ENCODE measurements at places on chromosomes 4 and X. TPM values are rescaled to one million over a fixed set of nuclear protein-coding genes. Genes with fewer than 3 reads are reported as not detected.

The BMPR1B gene
- total RNA-seq, result 0.14 TPM

The GABRB1 gene
- not detected for total RNA-seq

The PARM1 gene
- not detected for total RNA-seq

The MAGEC1 gene
- total RNA-seq, result not detected

The DUX4 gene
- total RNA-seq, result not detected

The ZFP42 gene
- total RNA-seq, result not detected

The CXCL8 gene
- 501 TPM for total RNA-seq

The UNC5C gene
- total RNA-seq, result not detected

- H3K27me3 ChIP-seq, result no peaks in the 10 kb centered on the region
- DNase-seq, result no peak
- H3K4me3 ChIP-seq, result no peak overlapping the region
- no peaks in the 10 kb centered on the region for H3K36me3 ChIP-seq
- H3K4me1 ChIP-seq, result no peaks in the 10 kb centered on the region
Measured at GRCh38 chr4:133972586-133972985, 229.0 kb downstream of the PABPC4L start.

DNA sequence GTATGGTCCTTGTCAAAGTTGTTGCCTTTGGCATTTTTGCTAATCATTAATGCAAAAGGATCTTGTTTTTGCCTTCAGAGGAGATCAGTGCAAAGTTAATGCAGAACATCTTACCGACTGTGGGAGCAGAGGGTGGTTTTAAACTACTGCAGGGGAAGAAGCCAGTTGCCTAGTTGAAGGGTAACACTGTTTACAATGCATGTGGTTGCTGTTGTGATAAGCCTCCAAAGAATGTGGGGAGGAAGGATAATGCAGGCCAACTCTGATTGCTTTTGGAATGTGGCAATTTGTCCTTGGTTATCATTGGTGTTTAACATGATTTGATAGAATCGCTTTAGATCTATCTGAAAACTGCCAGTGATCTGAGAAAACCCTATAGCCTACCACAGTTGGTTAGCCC lies 204.3 kb upstream of the TLL1 start:
- H3K36me3 ChIP-seq, result no peaks in the 10 kb centered on the region
- no peak for DNase-seq
- no peak overlapping the region for H3K4me3 ChIP-seq

GRCh38 chrX:45774961-45775360 lies 574.3 kb upstream of the DIPK2B start:
- no peaks in the 10 kb centered on the region for H3K27me3 ChIP-seq
- no peaks in the 10 kb centered on the region for H3K36me3 ChIP-seq
- H3K27ac ChIP-seq, result no peak overlapping the region
- no peak for DNase-seq
- H3K4me1 ChIP-seq, result peaks cover 7% of the 10 kb centered on the region

- H3K27ac ChIP-seq, result no peak overlapping the region
- no peaks in the 10 kb centered on the region for H3K4me1 ChIP-seq
- H3K27me3 ChIP-seq, result no peaks in the 10 kb centered on the region
- no peaks in the 10 kb centered on the region for H3K36me3 ChIP-seq
Measured at GRCh38 chr4:38873290-38873944, 5.8 kb downstream of the FAM114A1 start.

DNA sequence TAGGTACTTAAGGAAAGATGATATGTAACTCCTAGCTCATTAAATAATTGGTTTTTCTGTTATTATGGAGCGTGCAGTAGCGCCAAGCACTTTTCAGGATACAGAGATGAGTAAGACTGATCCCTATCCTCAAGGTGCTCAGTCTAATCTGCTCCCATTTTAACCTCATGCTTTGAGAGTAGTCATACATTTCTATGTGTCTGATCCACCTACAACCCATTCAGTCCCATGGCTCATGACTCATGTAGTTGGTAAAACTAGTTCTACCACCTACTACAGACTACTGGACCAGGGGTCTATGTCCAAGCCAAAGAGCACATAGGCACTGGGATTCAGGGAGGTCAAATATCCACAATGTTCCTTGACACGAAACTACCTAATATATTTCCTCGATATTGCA lies 60.8 kb downstream of the TMEM154 start:
- no peak overlapping the region for H3K4me3 ChIP-seq
- DNase-seq, result no peak
- no peaks in the 10 kb centered on the region for H3K4me1 ChIP-seq
- no peaks in the 10 kb centered on the region for H3K36me3 ChIP-seq
- no peak overlapping the region for H3K27ac ChIP-seq

GRCh38 chr4:109764376-109764775 lies 34.5 kb upstream of the PLA2G12A start:
- H3K4me3 ChIP-seq, result no peak overlapping the region
- no peak overlapping the region for H3K27ac ChIP-seq
- no peaks in the 10 kb centered on the region for H3K27me3 ChIP-seq
- H3K4me1 ChIP-seq, result no peaks in the 10 kb centered on the region
- DNase-seq, result no peak

- H3K4me1 ChIP-seq, result no peaks in the 10 kb centered on the region
- H3K4me3 ChIP-seq, result no peak overlapping the region
- no peak for DNase-seq
- H3K27me3 ChIP-seq, result no peaks in the 10 kb centered on the region
- no peaks in the 10 kb centered on the region for H3K36me3 ChIP-seq
- no peak overlapping the region for H3K27ac ChIP-seq
Measured at GRCh38 chr4:55510685-55511084, 36.0 kb downstream of the CLOCK start.

- no peaks in the 10 kb centered on the region for H3K36me3 ChIP-seq
- H3K27ac ChIP-seq, result no peak overlapping the region
- H3K4me1 ChIP-seq, result no peaks in the 10 kb centered on the region
- no peak overlapping the region for H3K4me3 ChIP-seq
Measured at GRCh38 chr4:37561803-37562207, 124.4 kb downstream of the RELL1 start.

DNA sequence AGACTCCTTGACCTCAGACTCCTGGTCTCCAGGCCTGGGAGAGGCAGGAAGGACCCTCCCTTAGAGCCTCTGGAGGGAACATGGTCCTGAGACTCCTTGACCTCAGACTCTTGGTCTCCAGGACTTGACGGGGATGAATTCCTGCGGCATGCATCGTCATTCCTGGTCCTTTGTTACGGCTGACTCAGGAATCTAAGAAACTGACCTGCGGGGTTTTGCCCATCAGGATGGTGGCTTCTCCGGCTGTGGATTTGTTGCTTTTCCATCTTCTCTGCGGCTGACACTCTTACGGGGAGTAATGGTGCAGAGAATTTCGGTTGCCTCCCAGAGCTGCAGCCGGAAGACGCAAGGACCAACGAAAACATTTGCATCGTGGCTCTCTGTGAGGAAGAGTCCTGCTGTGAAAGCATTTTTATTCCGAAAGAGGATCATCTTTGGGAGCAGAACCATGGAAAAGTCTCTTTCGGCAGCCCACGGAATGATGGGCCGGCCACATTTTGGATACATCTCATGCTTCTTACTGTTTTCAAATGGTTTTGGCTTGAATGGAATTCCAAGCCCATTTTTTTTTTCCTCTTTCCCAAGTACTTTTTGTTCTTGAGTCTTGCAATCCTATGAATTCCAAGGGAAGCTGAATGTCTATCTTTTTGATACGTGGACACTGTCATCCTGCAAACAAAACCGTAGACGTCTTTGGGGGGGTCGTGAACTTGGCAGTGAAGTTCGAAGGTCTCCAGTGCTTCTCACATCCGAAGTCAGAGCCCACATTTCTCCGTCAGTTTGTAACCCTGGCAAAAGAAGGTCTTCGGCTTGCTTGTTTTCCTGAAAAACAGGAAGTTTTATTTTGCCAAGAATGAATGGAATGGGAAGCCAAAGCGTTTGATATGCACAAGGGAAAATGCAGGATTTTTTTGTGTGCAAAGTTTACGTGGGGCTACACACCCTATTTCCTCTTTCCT lies 36.5 kb downstream of the SHOX start:
- H3K27ac ChIP-seq, result no peak overlapping the region
- no peaks in the 10 kb centered on the region for H3K36me3 ChIP-seq
- H3K27me3 ChIP-seq, result no peaks in the 10 kb centered on the region
- H3K4me3 ChIP-seq, result no peak overlapping the region
- no peaks in the 10 kb centered on the region for H3K4me1 ChIP-seq

DNA sequence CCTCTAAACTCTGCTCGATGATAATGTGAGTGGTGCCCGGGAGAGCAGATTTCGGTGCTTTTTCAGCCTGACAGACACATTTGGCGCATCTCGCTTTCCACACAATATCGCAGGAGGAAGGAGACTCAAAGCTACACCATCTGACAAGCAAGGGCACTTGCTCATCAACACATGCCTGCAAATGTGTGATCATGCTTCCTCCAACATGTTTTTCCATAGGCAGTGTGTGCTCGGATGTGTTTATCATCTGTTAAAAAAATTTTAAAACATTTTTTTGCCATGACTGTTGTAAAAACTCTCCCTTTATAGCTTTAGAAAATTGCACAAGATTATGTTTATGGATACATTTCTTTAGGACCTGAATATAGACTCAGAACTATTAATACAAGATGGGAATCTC lies 170.3 kb upstream of the PUDP start:
- no peaks in the 10 kb centered on the region for H3K36me3 ChIP-seq
- H3K4me1 ChIP-seq, result no peaks in the 10 kb centered on the region
- no peaks in the 10 kb centered on the region for H3K27me3 ChIP-seq
- no peak overlapping the region for H3K27ac ChIP-seq

- H3K36me3 ChIP-seq, result no peaks in the 10 kb centered on the region
- no peak for DNase-seq
- H3K4me1 ChIP-seq, result peaks cover 8% of the 10 kb centered on the region
- no peak overlapping the region for H3K27ac ChIP-seq
- H3K4me3 ChIP-seq, result no peak overlapping the region
Measured at GRCh38 chr4:152935143-152935542, 980 bp upstream of the FHDC1 start.

DNA sequence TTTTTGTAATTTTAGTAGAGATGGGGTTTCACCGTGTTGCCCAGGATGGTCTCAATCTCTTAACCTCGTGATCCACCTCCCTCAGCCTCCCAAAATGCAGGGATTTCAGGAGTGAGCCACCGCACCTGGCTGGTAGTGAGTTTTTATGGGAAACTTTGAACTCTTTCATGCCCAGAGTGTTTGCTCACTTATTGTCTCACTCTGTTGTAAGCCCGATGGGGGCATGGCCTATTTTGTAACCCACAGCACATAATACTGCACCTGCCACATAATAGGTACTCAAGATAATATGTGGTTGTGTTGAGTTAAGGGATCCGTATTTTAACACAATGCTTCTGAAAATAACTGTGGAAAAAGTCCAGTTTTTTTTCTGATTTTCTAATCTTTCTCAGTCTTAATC lies 109.6 kb upstream of the GIMD1 start:
- no peaks in the 10 kb centered on the region for H3K4me1 ChIP-seq
- no peaks in the 10 kb centered on the region for H3K27me3 ChIP-seq
- H3K4me3 ChIP-seq, result no peak overlapping the region

DNA sequence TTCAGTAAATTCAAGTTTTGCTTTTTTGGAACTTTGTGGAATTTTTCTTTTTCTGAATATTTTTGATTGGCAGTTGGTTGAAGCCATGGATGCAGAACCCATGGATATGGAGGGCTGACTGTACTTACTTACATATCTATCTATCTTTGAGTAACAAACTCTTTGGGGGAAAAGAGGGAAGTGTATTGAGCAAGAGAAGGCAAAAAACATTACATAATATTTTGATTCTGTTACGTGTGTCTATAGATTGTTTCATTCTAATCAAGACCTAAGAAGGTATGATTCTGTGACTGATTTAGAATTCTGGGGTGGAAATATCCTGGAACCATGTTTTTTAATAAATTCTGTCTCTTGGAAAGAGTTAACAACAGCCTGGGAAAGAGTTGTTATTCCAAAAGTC lies 31.5 kb downstream of the GRSF1 start:
- DNase-seq, result no peak
- H3K27ac ChIP-seq, result no peak overlapping the region
- H3K4me3 ChIP-seq, result no peak overlapping the region
- H3K27me3 ChIP-seq, result no peaks in the 10 kb centered on the region
- peaks cover 4% of the 10 kb centered on the region for H3K4me1 ChIP-seq

DNA sequence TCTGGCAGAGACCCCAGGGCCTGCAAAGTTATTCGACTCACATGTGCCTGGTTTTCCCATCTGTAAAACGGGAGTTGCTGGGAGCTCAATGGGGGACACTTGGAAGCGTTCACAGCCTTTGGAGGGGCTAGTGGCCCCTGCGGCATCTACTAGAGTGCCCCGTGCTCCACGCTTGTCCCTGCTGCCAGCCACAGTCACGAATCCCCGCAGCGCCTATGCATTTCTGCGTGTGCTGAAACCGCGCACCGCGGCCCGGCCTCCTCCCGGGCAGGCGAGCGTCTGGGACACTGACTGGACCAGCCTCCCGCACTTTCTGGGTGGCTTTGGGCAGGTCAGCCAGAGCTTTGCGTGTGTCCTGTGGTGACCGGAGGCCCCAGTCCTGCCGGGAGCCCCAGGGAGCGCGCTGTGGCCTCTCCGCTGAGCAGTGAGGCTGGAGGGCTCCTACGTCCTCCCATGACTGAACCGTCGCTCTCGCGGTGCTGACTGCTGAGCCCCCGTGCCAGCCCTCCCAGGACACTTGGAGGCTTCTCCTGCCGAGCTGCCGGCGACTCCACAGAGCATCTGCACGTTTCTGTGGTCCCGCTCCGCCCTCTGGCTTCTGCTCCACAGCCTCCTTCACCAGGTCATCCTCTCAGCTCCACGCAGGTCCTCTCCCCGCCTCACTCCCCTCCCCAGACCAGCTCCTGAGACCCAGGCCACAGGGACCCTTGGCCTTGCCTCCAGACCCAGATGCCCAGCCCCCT lies 36.3 kb downstream of the PIGG start:
- peaks cover 75% of the 10 kb centered on the region for H3K36me3 ChIP-seq
- no peak overlapping the region for H3K4me3 ChIP-seq
- no peak overlapping the region for H3K27ac ChIP-seq
- H3K27me3 ChIP-seq, result no peaks in the 10 kb centered on the region
- H3K4me1 ChIP-seq, result no peaks in the 10 kb centered on the region
- no peak for DNase-seq

DNA sequence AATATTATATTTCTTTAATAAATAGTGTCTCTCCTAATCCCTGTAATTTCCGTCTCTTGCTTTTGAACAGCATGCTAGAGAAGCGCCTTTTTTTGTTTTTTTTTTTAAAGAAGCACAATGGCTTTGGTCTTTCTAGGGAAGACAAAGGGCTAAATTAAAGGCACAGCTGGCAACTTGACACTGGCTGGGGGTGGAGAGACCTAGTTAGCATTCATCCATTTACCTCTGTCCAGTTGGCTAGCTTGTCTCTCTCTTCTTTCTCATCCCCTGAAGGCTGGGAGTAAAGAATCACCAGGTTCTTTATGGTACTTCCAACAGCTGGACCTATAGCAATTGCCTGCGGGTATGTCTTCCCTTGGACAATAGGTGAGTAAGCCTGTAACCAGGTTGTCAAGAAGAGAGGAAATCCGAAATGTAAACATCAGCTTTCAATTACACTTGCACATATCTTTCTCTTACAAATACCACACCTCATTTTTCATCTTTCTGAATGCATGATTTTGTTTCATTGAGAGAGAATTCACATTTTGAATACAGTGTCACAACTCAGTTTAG lies 178.4 kb upstream of the GPR101 start:
- no peak overlapping the region for H3K27ac ChIP-seq
- H3K27me3 ChIP-seq, result no peaks in the 10 kb centered on the region
- H3K36me3 ChIP-seq, result no peaks in the 10 kb centered on the region
- DNase-seq, result no peak

- no peaks in the 10 kb centered on the region for H3K27me3 ChIP-seq
- H3K4me3 ChIP-seq, result no peak overlapping the region
- DNase-seq, result no peak
- no peaks in the 10 kb centered on the region for H3K4me1 ChIP-seq
Measured at GRCh38 chr4:5759236-5760075, 48.5 kb downstream of the EVC start.

- H3K36me3 ChIP-seq, result no peaks in the 10 kb centered on the region
- no peak overlapping the region for H3K27ac ChIP-seq
- no peak for DNase-seq
- no peaks in the 10 kb centered on the region for H3K4me1 ChIP-seq
- no peaks in the 10 kb centered on the region for H3K27me3 ChIP-seq
Measured at GRCh38 chrX:130593911-130594310, 192.1 kb downstream of the RBMX2 start.
